ENCODE measurements at places on chromosomes 3 and 15. TPM values are rescaled to one million over a fixed set of nuclear protein-coding genes. Genes with fewer than 3 reads are reported as not detected.

The GOLGA8S gene
- not detected for total RNA-seq

The GP5 gene
- under 0.01 TPM for total RNA-seq

The CLSTN2 gene
- under 0.01 TPM for total RNA-seq

The ISLR gene
- total RNA-seq = not detected

The C3orf52 gene
- total RNA-seq = 15.4 TPM

The GOLGA8T gene
- total RNA-seq = not detected

The CYP8B1 gene
- not detected for total RNA-seq

The NPAP1 gene
- under 0.01 TPM for total RNA-seq

The SPTBN5 gene
- 0.34 TPM for total RNA-seq

The ST8SIA2 gene
- total RNA-seq = not detected

The SST gene
- not detected for total RNA-seq

The TMEM212 gene
- total RNA-seq = not detected

The COLQ gene
- under 0.01 TPM for total RNA-seq

The CCDC54 gene
- total RNA-seq = not detected

The FAM131A gene
- total RNA-seq = 17.6 TPM

The EFCC1 gene
- not detected for total RNA-seq

The IQCF2 gene
- total RNA-seq = not detected

The BFSP2 gene
- not detected for total RNA-seq

The GALNT15 gene
- total RNA-seq = 0.07 TPM

The WDR93 gene
- not detected for total RNA-seq

The ALDH1A3 gene
- total RNA-seq = 355 TPM

The ANKRD34C gene
- total RNA-seq = not detected

The REC114 gene
- total RNA-seq = not detected

Data from nasal cavity respiratory epithelium epithelial cell of viscerocranial mucosa (primary cell).